ENCODE measurements at places on chromosomes 7 and 10.

- peak; percentile 38 for DNase-seq
Observed at GRCh38 chr10:14821635-14822375, 16.0 kb downstream of the CDNF start.

DNA sequence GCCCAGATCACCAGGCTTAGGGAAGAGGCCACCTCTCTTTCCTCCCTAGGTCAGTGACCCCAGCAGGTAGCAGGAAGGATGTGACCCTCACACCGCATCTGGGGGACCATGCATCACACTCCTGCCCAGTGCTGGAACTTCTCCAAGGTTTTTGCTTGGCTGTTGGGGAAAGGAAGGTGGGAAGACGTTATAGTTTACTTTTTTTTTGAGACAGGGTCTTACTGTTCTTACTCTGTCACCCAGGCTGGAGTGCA, 8.6 kb downstream of the ZCCHC24 start:
- DNase-seq: no peak

DNA sequence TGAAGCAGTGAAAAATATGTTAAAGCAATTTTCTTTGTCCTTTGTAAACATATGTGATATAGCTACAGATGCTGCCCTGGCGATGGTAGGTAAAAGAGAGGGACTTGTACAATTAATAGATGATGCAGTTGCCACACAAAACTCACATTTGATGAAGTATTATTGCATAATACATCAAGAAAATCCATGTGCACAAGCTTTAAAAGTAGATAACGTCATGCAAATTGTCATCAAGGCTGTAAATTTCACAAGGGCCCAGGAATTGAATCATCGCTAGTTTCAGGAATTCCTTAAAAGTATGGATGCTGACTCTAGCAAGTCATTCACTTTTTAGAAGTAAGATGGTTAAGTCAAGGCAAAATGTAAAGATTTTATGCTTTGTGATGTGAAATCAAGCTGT, 10.0 kb downstream of the CYP3A5 start:
- DNase-seq: no peak

- DNase-seq: no peak
Observed at GRCh38 chr10:8073691-8074416, 19.4 kb downstream of the GATA3 start.

GRCh38 chr7:76231583-76231982, 29.9 kb downstream of the SRRM3 start:
- no peak for DNase-seq

DNA sequence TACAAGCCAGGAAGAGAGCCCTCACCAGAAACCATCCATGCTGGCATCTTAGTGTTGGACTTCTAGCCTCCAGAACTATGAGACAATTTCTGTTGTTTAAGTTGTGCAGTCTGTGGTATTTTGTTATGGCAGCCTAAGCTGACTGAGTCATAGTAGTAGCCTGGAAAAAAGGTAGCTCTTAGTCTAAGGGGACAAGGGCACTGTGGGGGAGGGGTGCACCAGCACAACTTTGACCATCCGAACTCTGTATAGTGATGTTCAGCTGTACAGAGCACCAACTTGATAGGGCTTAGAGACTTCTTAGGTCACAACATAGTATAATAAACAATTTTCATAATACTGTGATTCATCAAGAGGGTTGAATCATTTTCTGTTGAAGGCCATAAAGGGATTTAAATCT, 14.3 kb downstream of the EIF4EBP2 start:
- DNase-seq: no peak
